ENCODE measurements at places on chromosomes 3 and 15.

DNA sequence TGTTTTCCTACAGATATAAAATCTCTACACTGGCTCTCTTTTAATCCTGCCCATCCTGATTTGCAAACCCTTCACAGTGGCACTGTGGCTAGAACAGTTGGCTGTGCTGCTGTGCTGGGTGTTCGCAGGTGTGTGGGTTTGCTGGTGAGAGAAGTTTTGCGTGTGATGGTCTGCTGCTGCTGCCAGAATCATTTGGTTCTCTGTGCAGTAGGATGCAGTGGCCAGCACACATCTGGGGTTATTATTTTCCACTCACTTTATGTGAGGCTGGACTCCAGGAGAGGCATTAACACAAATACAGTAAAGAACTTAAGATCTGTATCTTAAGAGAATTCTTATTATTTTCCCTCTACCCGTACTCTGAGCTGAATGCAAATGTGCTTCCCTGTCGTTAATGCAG is 16.0 kb upstream of the PSMD6 start:
- no peak overlapping the region for H3K27ac ChIP-seq
- no peaks in the 10 kb centered on the region for H3K36me3 ChIP-seq
- no peaks in the 10 kb centered on the region for H3K4me1 ChIP-seq
- DNase-seq = no peak
- no peak overlapping the region for H3K4me3 ChIP-seq
- no peaks in the 10 kb centered on the region for H3K27me3 ChIP-seq

DNA sequence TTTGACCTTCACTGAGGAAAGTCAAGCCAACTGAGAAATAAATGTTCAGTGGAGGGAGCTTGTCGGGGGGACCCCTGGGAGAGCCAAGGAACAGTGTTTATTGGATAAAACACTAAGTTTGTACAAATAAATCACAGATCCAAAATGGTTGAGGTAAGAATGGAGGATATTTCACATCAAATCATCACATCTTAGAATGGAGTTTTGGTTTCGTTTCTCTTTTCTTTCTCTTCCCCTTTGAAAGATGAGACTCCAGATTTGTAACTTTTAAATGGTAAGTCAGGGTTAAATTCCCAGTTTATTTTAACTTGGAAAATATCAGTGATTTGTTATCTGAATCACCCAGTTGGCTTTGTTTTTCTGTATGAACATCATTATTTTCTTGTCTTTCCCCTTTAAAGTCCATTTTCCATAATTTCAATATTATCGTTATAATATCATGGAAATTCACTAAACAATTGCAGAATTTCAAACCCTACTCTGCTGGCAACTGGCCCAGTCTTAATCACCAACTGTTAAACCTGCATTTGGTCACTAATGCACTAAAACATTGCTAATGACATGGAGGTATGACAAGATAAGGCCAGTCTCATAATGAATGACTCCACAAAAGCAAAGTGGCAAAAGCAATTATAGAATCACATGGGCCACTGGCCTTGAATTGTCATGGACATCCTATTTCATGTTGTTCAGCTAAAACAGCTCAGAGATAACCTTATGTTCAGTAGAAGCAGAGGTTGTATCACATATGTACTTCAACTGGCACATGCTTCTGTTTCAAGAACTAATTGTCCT is 295.1 kb downstream of the SHOX2 start:
- no peaks in the 10 kb centered on the region for H3K36me3 ChIP-seq
- H3K4me1 ChIP-seq = no peaks in the 10 kb centered on the region
- no peaks in the 10 kb centered on the region for H3K27me3 ChIP-seq
- H3K27ac ChIP-seq = no peak overlapping the region
- no peak overlapping the region for H3K4me3 ChIP-seq

- H3K27ac ChIP-seq = no peak overlapping the region
- H3K4me1 ChIP-seq = no peaks in the 10 kb centered on the region
- no peak overlapping the region for H3K4me3 ChIP-seq
- no peak for DNase-seq
- peaks cover 57% of the 10 kb centered on the region for H3K36me3 ChIP-seq
Observed at GRCh38 chr3:179703816-179704215, 51.0 kb downstream of the USP13 start.

DNA sequence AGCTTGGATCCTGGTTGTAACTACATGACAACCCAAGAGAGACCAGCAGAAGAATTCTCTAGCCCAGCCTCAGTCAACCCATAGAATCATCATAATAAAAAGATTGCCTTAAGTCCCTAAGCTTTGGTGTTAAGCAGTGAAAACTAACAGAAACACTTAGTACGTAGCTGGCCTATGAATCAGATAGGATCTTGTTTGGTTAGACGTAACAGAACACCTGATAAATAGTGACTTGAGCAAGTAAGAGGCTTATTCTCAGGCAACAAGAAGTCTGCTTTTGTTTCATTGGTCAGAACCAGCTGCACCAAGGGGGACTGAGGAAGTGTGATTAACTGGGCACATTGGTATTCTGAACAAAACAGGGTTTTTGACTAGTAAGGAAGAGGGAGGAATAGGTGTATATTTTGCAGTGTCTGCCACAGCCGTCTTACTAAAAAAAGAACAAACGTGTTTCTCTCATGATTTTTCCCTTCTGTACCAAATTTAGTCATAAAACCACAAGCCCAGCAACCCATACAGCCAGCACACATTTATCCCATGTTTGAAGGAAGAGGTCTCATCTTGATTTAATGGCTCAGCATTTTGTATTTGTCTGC is 53.3 kb upstream of the GLCE start:
- H3K36me3 ChIP-seq = no peaks in the 10 kb centered on the region
- no peak for DNase-seq
- H3K4me1 ChIP-seq = no peaks in the 10 kb centered on the region
- peaks cover 2% of the 10 kb centered on the region for H3K27me3 ChIP-seq
- H3K4me3 ChIP-seq = no peak overlapping the region

DNA sequence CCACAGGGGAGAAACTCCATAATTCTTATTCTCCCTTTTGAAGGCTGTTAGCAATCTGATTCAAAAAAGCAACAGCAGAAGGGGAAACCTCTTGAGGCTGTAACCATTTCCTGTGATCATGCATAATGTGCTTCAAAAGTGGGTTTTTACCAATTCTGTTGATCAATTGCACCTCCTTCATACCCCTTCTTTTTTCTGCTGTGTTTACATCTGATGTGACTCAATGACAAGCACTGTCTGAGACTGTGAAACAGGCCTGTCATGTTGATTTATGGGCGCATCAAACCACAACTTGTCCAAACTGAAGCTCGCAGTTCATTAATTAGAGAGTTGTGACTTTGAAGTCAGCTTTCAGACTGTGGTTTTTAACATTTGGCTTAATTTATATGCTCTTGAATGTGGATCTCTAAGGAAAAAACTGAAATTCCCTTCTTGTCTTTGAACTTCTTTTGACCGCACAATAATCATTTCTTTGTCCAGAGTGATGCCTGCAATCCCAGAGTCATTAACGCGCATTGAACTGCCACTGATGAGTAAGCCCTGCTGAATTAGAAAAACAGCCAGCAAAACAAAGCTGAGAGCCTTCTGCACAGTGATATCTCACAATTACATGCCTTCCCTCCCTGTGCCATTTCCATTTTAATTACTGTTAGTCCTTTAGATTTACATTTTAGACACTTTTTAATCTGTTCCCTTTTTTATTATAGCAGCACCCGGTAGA is 532.8 kb downstream of the FOXP1 start:
- no peak for DNase-seq
- H3K27ac ChIP-seq = 0 out of 2 replicates have a peak overlapping the region, but pooled peaks have one; percentile 10
- H3K27me3 ChIP-seq = no peaks in the 10 kb centered on the region

GRCh38 chr3:36911990-36912804 is 32.7 kb downstream of the TRANK1 start:
- peak; percentile 67 for DNase-seq
- H3K27me3 ChIP-seq = no peaks in the 10 kb centered on the region
- H3K27ac ChIP-seq = peak overlapping the region; percentile 90
- H3K36me3 ChIP-seq = no peaks in the 10 kb centered on the region
- H3K4me1 ChIP-seq = peaks cover 56% of the 10 kb centered on the region

- no peaks in the 10 kb centered on the region for H3K36me3 ChIP-seq
- H3K4me1 ChIP-seq = no peaks in the 10 kb centered on the region
- H3K4me3 ChIP-seq = no peak overlapping the region
- no peak for DNase-seq
Observed at GRCh38 chr15:72859757-72860145, 76.2 kb upstream of the ADPGK start.

GRCh38 chr15:60278879-60279278 is 118.9 kb downstream of the ANXA2 start:
- peaks cover 3% of the 10 kb centered on the region for H3K27me3 ChIP-seq
- H3K27ac ChIP-seq = no peak overlapping the region
- H3K36me3 ChIP-seq = no peaks in the 10 kb centered on the region
- no peak overlapping the region for H3K4me3 ChIP-seq
- DNase-seq = no peak

DNA sequence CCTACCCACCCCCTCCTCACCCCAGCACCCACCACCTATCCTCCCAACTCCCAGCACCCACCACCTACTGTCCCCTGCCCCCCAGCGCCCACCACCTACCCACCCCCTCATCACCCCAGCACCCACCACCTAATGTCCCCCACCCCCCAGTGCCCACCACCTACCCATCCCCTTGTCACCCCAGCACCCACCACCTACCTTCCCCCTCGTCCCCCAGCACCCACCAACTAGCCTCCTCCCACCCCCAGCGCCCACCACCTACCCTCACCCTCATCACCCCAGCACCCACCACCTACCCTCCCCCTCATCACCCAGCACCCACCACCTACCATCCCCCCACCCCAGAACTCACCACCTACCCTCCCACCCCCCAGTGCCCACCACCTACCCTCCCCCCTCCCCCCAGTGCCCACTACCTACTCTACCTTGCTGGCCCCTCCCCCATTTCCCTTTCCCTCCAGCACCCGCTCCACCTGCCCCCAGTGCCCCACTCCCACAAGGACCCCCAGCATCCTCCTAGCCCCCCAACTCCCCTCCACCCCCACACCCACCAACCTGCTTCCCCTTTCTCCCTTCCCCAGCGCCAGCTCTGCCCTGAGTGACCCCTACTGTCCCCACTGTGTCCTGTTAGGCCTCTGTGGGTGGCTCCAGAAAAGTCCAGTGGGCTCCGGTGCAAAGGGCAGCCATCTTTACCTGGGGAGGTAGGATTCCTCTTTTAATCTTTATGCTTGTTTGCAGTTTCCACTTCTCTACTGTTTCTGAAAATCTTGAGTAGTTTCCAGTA is 1.2 kb downstream of the UROC1 start:
- H3K4me1 ChIP-seq = peaks cover 4% of the 10 kb centered on the region
- no peaks in the 10 kb centered on the region for H3K36me3 ChIP-seq
- no peak for DNase-seq
- no peak overlapping the region for H3K27ac ChIP-seq
- H3K4me3 ChIP-seq = no peak overlapping the region

DNA sequence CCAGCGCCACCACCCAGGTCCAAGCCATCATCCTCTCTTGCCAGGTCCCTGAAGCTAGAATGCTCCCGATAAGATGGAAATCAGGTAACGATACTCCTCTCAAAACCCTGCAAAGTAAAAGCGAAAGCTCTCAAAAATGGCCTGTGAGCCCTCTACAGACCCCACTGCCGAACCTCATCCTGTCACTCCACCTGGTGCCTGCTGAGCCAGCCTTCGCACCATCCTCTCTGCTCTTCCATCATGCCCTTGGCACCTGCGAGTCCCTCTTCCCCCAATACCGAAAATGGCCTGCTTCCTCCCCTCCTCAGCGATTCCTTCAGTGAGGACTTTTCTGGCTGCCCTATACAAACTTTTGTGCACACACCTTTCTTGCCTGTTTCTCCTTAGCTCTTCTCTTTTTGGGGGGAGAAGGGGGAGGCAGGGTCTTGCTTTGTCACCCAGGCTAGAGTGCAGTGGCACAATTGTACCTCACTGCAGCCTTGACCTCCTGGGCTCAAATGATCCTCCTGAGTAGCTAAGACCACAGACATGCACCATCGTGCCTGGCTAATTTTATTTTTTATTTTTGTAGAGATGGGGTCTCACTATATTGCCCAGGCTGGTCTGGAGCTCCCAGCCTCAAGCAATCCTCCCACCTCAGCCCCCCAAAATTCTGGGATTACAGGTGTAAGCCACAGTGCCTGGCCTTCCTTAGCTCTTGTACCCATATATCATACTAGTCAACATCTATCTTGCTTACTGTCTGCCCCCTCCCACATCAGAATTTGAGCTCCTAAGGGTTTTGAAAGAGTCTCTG is 3.0 kb downstream of the IDH2 start:
- peak; percentile 65 for DNase-seq
- H3K27ac ChIP-seq = peak overlapping the region; percentile 83
- no peaks in the 10 kb centered on the region for H3K27me3 ChIP-seq
- H3K4me1 ChIP-seq = peaks cover 57% of the 10 kb centered on the region
- no peak overlapping the region for H3K4me3 ChIP-seq

DNA sequence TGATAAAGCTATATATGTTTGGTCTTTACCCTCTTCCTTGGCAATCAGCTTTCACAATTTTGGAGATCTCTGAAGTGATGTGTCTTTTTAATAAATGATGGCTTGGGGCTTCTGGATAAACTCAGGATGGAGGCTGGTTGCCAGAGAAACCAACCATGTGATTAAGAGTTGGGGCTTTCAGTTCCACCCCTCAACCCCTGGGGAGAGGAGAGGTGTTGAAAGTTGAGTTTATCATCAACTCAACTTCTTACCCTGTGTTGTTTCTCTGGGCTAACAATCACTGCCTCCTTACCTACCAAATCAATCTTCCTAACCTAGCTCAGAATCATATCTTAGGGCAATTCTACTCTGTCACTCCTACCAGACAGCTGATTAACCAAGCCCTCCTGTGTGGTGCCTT is 735.8 kb downstream of the ZPLD1 start:
- H3K36me3 ChIP-seq = no peaks in the 10 kb centered on the region
- no peaks in the 10 kb centered on the region for H3K4me1 ChIP-seq
- H3K27ac ChIP-seq = no peak overlapping the region
- no peak for DNase-seq

GRCh38 chr15:58161436-58161930 is 23.3 kb downstream of the AQP9 start:
- no peaks in the 10 kb centered on the region for H3K4me1 ChIP-seq
- no peak for DNase-seq
- no peak overlapping the region for H3K4me3 ChIP-seq
- no peak overlapping the region for H3K27ac ChIP-seq

- no peaks in the 10 kb centered on the region for H3K36me3 ChIP-seq
- DNase-seq = no peak
- no peaks in the 10 kb centered on the region for H3K4me1 ChIP-seq
- no peaks in the 10 kb centered on the region for H3K27me3 ChIP-seq
- no peak overlapping the region for H3K4me3 ChIP-seq
Observed at GRCh38 chr15:48914717-48915116, 36.8 kb downstream of the EID1 start.

GRCh38 chr3:177348974-177349373 is 151.7 kb upstream of the TBL1XR1 start:
- DNase-seq = no peak
- no peak overlapping the region for H3K27ac ChIP-seq

GRCh38 chr3:155572085-155572484 is 172.8 kb downstream of the PLCH1 start:
- no peaks in the 10 kb centered on the region for H3K36me3 ChIP-seq
- no peak for DNase-seq
- no peak overlapping the region for H3K27ac ChIP-seq
- no peaks in the 10 kb centered on the region for H3K27me3 ChIP-seq
- H3K4me3 ChIP-seq = no peak overlapping the region
- H3K4me1 ChIP-seq = no peaks in the 10 kb centered on the region

All from DND-41 (cell line).